ENCODE measurements at places on chromosomes 2 and 18.

GRCh38 chr2:177992992-177993391 is 79.6 kb downstream of the PDE11A start:
- no peak for DNase-seq

- DNase-seq, result no peak
Observed at GRCh38 chr2:221465776-221466175, 106.3 kb downstream of the EPHA4 start.

- no peak for DNase-seq
Observed at GRCh38 chr2:67489396-67489795, 92.3 kb downstream of the ETAA1 start.

GRCh38 chr2:232438951-232439757 is 16.8 kb upstream of the ALPI start:
- DNase-seq, result no peak

DNA sequence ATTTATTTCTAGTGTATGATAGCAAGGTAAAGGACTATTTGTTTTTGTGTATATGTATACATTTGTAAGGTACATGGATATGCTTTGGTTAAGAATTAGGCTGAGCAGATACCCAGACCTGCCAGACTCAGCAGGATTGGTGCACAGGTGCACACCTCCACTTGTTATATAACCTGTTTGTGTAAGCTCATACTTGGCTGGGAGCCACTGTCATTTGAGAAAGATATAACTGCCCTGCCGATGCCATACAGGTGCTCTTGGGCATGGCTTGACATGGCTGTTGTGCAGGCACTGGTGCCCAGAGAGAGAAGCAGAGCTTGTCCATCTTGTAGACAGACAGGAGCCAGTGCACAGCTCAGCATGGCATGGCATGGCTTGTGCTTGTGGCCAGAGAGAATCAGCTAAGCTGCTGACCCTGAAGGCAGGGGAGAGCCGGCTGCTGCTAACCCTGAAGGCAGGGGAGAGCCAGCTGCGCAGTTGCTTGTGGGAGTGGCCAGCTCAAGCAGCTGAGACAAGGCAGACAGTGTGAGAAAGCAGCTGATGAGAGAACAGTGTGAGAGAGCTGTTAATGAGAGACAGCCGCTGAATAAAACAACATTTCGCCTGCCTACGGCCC is 136.5 kb downstream of the RNF144A start:
- DNase-seq, result no peak

GRCh38 chr2:138441916-138442315 is 59.7 kb upstream of the SPOPL start:
- no peak for DNase-seq

- no peak for DNase-seq
Observed at GRCh38 chr2:175579646-175580045, 398.1 kb upstream of the ATP5MC3 start.

DNA sequence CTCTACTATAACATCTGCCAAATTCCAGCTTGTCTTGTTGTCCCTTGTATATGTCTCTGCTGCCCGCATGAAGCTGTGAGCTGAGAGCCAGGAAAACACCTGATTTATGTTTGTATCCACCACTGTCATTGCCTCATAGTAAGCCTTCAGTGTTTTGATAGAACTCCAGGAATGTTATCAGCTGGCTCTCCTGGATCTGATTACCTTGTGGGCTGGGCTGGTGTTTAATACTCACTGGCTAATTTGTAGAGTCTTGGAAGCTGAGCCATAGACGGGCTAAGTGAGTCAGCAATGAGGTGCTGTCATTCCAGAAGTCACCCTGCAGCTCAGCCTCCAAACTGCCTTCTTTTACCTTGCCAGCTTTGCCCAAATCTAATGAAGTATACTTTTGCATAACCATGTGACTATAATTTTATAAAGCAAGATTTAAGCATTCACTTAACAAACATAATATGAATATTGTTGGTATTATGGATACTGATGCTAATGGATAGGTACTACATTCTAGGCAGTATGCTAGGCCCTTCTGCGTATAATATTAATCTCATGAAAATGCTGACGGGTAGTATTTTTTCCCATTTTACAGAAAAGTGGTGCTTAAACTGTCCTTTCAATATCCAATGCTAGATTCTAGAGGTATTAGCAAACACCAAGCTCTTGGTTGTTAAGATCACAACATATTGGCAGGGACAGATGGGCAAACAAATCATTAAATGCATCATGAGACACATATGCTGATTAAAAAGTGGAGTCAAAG is 62.7 kb upstream of the GATA6 start:
- DNase-seq, result no peak

DNA sequence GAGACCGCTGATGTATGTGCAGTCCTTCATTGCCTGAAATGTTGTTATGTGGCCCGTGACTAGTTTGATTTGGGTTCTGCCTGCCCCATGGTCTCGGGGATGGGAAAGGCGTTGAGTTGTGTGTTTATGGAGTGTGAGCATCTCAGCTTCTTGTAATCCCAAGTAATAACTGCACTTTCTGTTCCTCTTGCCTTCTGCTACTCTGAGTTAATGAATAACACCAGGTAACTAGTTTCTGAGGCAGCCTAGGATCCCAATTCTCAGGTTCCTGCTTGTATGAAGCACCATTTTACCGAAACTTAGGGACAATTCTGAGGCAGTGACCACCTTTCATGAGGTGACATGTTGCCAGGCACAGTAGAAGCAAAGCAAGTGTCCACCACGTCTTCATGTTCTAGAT is 170.0 kb downstream of the ALK start:
- DNase-seq, result no peak

DNA sequence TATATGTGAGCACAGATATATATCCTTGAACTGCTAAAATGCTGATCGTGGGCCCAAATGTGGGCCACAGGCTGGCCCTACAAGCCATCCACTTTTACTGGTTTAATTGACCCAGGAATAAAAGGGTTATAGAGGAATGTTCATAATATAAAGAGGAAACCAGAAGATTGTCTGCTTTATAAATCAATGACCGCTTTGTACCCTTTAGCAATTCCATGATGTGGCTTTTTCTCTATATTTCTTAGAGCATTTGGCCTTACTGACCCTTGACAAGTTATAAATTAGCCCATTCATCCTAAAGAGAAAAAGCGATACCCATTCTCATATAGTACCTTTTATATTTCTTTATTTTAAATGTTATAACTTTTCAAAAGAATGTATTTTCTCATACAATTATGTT is 87.1 kb upstream of the ITGA4 start:
- no peak for DNase-seq

- no peak for DNase-seq
Observed at GRCh38 chr2:201807452-201807999, 1.2 kb downstream of the CDK15 start.

DNA sequence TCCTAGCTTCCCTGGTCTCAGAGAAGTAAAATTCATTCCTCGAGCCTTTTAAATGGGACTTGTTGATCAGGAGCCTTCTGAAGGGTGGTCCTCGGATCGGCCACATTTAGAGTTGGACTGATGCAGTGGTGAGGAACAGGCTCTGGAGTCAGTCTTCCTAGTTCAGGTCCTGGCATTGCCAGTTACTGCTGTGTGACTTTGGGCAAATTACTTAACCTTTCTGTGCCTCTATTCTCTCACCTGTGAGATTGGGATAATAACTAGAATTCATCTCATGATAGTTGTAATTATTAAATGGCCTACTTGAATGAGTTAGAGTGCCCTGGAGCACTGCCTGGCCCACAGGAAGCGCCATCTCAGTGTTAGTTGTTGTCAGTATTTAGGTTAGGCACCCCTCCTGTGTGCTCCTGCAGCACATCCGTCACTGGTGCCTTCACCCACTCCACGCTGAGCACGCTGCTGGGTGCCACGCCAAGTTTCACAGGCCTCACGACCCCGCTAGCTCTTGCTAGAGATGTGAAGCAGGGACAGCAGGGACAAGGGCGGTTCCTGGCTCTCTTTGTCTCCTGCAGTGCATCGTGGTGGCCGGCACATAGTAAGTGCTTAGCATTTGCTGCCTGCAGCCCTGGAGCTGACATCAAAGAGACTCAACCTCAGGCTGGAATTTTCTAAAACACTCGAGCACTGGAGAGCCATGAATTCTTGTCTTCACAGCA is 122.9 kb downstream of the FAM210A start:
- no peak for DNase-seq

DNA sequence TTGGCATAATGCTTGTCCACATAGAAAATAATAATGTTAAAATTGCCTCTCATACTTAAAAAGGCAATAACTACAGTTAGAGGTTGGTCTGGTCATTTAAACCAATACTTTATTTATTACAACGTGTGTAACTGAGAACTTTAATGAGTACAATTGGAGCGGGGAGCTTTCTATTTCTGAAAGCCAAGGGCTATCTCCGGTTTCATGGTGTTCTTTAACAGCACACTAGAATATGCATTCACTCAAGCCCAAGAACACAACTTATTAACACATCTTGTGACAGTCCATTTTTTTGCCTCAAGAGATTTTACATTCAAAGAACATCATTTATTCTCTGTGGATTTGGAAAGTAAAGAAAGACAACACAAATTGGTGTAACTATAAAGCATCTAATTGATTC is 131.8 kb downstream of the KCNH7 start:
- no peak for DNase-seq

DNA sequence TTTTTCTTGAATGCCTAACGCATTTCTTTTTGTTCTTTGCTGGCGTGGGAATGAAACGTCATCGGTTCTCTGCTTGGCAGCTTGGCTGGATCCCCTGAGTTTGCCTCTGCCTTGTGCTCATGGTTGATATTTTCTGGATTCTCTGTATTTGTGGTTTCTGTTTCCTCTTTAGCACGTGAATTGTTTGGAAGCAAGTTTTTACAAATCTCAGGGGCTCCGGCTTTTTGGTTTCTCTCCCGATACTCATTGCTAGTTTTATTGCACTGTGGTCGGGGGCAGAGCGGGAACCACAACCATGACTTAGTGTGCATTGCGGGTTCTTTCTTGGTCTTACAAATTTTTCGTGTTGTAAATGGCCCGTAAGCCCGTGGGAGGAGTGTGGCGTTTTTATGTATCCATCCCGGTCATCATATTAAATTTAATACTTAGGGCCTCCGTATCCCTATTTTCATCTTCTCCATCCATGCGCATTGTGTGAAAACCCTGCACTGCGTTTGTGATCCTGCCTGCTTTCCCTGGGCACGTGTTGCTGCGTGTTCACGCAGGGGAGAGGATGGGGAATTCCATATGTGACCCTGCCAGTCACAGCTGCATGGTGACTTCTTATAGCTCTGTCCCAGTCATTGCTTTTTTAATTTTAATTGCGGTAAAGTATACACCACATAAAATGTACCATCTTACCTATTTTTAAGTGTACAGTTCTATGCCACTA is 9.4 kb downstream of the RAMP1 start:
- no peak for DNase-seq

- no peak for DNase-seq
Observed at GRCh38 chr2:64718250-64718885, 64.7 kb upstream of the SERTAD2 start.

DNA sequence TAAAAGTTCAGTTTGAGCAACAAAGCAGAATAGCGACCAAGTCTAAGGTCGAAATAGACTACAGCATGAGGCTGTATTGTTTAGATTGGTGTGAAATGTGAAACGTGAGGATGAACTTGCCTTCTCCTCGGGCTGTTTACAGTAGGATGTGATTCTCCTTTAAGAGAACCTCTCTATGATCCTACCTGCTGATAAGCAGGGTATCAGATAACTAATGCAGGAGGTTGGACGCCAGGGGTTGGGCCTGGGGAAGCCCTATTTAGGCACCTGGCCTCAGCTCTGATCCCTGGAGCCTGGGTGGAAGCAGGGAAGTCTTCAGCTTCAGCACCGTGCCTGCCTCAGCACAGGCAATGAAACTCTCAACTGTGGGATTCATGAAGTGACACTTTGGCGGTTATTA is 11.4 kb downstream of the CRYGD start:
- DNase-seq, result no peak

- no peak for DNase-seq
Observed at GRCh38 chr2:44884677-44885076, 56.8 kb upstream of the SIX3 start.

- DNase-seq, result no peak
Observed at GRCh38 chr2:201450954-201451291, 335 bp downstream of the TRAK2 start.

- DNase-seq, result no peak
Observed at GRCh38 chr18:60894254-60894945, 438.8 kb upstream of the CDH20 start.

GRCh38 chr2:62116983-62117382 is 78.9 kb upstream of the B3GNT2 start:
- DNase-seq, result no peak

DNA sequence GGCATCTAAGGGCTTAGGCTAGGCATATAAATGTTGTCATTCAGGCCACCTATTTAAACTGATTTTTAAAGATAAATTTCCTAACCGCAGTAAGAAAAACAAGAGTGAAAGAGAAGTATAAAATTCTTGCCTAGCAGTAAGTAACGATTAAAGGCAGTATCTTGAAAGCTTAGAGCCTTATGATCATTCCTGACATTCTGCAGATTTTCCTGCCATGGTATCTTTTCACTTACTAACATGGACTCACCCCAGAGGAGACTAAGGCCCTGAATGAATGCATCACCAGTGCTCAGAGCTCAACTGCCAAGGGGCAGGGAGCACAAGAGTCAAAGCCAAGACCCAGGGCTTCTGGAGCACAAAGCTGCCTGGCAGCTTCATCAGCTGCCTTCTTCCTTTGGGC is 133.1 kb downstream of the GCA start:
- DNase-seq, result no peak

GRCh38 chr18:22040533-22040932 is 128.9 kb upstream of the GATA6 start:
- DNase-seq, result no peak

DNA sequence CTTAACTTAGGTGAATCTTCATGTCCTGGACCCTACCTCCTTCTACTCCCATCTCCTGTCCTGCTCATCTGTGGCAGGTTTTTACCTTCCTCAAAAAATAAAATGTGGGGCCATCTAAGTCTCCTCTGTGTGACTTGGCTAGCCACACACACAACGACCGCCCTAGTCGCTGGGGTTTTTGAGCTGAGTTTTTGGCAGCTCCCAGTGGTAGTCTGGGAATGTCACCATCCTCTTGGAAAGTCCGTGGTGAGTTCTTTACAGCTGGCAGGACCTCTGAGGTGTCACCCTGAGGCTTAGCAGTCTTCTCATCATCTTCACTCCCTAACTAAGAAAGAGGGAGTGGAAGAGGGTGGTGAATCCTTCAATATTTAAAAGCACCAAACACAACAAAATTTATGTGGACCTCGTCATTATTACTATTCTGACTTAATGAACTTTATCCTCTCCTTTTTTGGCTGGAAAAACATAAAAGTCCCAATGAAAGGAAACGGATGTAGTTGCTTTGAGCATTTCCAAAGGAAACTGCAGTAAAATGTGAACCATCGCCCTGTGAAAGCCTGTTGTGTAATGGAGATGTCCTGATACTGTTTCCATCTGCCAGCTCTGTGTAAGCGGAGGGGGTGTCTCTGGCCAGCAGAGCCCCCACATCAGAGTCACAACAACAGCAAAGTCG is 78.6 kb downstream of the VAPA start:
- DNase-seq, result no peak

Data from amygdala (tissue), 56 donors.